ENCODE measurements at places on chromosomes 5 and 9.

GRCh38 chr5:144084971-144085370 lies 85.5 kb downstream of the YIPF5 start:
- no peak for DNase-seq

DNA sequence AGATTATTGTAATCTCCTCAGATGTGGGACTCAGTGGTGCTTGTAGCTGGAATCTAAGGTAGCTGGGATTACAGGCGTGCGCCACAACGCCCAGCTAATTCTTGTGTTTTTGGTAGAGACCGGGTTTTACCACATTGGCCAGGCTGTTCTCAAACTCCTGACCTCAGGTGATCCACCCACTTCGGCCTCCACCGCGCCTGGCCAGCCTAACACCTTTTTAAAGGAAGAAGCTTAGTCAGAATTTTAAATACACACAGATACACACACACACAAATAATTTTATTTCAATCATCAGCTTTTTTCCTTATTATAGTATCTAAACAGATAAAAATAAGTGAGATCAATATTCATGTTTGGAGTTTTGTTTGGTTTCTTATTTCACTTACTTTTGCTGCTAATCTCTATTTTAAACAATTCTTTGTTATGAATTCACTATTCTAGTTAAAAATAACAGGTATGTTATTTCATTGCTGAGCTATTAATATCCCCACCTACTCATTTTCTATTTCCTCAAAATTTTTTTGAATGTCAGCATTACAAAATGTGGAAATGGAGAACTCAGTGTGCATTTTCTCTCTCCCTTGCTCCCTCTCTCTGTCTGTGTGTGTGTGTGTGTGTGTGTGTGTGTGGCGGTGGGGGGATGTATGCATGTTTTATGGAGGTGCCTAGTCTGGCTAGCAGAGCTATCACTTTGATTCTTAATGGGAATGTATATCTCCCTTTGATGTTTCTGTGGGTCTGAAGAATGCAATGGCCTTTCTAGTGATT lies 960.6 kb upstream of the DMAC1 start:
- no peak for DNase-seq

- DNase-seq = no peak
These were observed 166.1 kb downstream of the CD180 start for GRCh38 chr5:67030289-67031056.

GRCh38 chr5:96037128-96037527 lies 75.5 kb upstream of the ELL2 start:
- DNase-seq = no peak

- DNase-seq = no peak
These were observed 22.2 kb upstream of the MGAT1 start for GRCh38 chr5:180824630-180825476.

DNA sequence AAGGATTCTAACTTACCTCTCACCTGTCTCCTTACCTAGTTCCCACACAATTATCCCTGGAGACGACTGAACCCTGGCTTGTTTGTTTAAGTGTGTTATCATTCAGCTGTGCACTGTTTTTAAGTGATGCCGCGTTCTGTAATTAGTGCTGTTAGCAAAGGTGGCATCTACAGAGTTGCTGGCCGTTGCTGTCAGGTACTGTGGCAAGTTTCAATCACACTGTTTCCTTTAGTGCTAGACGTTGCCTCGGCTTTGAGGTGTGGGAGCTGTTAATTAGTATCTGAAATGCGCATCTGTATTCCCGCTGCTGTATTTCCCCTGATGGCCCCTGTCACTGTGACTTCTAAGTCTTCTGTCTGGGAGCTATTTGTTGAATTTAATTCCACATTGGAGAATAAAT lies 193.8 kb upstream of the GAS1 start:
- DNase-seq = no peak

GRCh38 chr5:146540414-146540813 lies 24.4 kb upstream of the GPR151 start:
- no peak for DNase-seq

- no peak for DNase-seq
These were observed 471.1 kb downstream of the DMAC1 start for GRCh38 chr9:7328453-7328852.

DNA sequence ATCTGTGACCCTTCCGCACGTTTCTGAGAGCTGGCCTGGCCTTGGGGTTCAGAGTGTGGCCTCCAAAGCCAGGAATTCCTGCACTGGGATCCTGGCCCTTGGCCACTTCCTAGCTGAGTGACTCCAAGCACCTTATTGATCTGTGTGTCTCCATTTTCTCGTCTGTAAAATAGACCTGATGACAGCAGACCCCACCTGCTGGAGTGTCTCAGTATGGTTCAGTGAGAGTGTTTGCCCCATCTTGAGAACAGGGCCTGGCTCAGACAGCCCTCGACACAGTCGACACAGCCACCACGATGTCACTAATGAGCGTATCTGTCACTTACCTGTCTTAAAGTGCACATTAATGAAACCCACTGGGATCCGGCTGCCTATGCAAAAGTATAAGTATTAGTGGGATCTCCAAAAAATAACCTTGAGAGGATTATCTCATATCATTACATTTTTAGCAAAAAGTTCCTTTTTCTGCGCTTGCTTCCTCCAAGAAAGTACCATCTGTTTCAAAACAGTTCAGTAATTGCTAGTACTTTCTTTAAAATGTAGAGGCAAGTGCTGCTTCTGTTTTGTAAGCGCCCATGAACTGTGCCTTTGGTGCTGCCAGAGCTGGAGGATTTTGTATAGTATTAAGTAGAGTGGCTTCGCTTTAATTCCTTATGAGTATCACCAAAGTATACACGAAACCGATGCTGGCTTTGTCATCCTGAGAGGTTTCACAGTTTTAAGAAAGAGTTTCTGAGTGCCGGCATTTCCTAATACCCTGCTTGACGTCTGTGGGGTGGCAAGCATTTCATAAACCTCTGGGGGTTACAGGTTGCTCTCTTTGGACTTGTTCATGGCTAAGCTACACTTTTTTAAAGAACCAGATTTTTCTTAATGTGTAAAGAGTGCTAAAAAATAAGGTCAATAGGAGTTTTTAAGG lies 31.7 kb downstream of the UBE2QL1 start:
- DNase-seq = no peak

- DNase-seq = no peak
These were observed 194.6 kb downstream of the OLFM1 start for GRCh38 chr9:135281791-135282737.

DNA sequence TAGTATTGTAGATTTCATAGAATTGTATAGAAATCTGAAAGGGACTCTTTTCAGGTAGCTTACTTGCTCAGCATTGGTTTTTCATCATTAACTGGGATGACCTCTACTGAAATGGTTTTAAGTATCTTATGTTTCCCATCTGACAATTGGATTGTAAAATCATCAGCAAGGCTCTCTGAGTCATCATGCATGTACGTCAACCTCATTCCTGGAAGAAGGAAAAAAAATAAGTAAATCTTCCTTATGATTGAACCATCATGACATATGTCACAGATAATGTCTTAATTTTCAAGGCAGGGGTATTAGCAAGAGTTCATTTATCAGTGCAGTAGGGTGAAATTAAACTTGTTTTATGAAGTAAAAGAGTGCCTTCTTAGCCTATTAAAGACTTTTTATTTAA lies 74.9 kb upstream of the CER1 start:
- no peak for DNase-seq

DNA sequence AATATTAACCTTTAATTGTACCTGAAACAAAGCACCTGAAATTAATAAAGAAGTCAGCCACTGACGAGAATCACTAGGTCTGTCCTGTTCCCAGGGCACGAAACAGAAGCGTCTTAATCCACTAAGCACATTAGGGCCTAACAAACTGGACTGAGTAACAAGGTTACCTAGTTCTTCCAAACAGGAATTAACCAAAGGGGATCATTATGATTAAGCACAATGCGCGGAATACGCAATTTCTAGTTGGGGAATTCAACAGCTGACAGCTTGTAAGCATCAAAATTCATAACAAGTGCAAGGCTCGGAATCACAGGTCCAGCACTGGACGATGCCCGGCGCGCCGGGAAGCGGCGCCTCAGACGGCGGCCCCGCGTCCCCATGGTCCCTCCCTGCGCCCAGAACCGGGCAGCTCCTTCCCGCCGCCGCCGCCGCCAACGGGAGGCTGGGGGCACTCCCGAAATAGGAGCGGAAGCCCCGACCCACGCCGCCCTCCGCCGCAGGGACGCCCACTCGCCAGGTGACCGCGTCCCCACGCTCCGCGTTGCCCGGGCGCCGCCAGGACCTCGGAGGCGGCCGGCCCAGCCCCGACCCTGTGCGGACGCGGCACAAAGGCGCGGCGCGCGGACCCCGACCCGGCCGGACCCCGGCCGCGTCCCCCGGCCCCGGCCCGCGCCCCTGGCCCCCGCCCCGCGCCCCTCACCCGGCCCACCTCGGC lies 898 bp downstream of the CAMSAP1 start:
- no peak for DNase-seq

GRCh38 chr5:149735066-149735465 lies 5.0 kb downstream of the PPARGC1B start:
- DNase-seq = no peak

- DNase-seq = no peak
These were observed 60.7 kb downstream of the NRG2 start for GRCh38 chr5:139982157-139982974.

- no peak for DNase-seq
These were observed 19.8 kb downstream of the BRINP1 start for GRCh38 chr9:119349351-119349825.

GRCh38 chr9:124849801-124850200 lies 3.5 kb upstream of the WDR38 start:
- DNase-seq = no peak

DNA sequence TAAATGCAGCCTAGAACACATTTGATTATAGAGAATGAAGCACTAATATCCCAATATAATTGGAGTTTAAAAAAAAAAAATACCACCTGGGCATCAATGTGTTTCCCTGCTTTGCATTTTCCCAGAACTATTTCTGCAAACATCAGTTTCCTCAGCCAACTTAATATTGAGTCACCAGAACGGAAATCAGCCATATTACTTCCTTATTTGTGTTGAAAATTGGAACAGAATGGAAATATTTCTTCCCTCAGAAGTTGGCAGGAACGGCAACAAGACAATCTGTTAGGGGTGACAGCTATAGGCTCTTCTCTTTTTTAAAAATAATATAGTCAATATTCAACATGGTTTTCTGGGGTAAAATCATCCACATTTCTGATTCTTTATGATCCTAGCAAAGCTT lies 4.0 kb downstream of the MFAP3 start:
- no peak for DNase-seq

DNA sequence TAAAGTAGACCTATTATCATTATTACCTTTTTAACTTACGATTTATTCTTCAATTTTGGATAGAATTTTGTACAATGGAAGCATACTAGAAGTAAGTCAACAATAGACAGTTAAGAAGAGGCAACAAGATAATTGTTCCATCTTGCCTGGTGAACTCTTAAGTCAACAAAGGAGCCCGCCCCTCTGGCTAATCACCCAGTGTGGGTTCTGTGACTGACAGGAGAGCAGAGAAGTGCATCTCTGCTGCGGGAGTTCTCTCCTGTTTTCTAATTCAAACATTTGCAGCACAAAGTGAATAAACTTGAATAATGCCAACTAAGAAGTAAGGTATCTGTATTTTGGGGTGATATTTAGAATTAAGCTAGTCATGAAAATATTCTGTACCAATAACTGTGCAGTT lies 6.7 kb upstream of the ISL1 start:
- DNase-seq = no peak

- DNase-seq = no peak
These were observed 343.6 kb upstream of the DAP start for GRCh38 chr5:11104651-11105112.

DNA sequence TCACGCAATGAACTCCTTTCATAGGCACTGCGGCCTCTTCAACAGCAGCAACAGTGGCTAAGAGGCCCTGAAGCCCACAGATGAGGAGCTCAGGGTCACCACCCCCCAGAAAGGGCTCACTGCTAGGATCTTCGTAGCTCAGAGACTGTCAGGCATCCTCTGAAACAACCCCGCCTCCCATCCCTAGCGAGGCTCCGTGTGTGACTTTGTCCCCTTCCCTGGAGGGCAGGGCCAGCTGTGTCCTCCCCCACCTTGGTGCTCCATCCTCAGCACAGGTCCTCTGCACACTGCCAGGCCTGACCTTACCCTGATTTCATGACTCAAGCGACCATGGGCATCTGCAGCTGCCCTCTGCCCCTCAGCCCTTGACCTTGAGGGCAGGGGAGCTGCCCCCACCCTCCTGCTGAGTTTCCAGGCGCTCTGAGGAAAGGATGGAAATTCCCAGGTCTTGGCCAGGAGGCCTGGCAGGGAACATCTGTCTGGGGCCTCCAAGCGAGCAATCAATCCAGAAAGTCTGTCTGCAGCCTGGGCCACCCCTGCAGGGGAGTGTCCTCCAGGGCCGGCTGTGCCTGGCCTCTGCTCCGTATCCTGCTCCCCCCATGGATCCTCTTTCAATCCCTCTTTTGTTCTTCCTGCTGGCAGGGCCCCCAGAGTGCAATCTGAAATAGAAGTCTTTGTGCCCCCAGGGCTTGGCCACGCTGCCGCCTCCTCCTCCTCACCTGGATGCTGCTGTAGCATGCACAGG lies 6.8 kb upstream of the IRX4 start:
- DNase-seq = no peak

GRCh38 chr9:108672475-108673190 lies 183.2 kb downstream of the ACTL7B start:
- DNase-seq = no peak

DNA sequence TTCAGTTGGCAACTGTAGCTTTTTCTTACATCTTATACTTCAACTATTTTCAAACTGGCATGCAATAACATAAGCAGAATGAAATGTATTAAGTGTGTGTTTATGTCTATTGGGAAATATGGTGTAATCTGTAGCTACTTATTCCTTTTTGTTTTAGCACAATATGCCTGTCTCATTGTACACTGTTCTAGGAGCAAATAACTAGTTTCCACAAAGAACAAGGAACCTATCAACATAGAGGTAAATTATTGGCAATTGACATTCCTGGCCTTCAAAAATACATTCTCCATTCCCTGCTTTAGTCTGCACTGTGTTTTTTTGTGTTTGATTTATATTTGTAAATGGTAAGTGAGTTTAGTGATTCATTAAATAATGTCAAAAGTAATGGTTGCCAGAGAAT lies 75.7 kb downstream of the FBXL7 start:
- DNase-seq = no peak
